ENCODE measurements at places on chromosomes 3 and 15.
A peak's percentile ranks its signal among the peaks of the same experiment; 100 is the strongest.

DNA sequence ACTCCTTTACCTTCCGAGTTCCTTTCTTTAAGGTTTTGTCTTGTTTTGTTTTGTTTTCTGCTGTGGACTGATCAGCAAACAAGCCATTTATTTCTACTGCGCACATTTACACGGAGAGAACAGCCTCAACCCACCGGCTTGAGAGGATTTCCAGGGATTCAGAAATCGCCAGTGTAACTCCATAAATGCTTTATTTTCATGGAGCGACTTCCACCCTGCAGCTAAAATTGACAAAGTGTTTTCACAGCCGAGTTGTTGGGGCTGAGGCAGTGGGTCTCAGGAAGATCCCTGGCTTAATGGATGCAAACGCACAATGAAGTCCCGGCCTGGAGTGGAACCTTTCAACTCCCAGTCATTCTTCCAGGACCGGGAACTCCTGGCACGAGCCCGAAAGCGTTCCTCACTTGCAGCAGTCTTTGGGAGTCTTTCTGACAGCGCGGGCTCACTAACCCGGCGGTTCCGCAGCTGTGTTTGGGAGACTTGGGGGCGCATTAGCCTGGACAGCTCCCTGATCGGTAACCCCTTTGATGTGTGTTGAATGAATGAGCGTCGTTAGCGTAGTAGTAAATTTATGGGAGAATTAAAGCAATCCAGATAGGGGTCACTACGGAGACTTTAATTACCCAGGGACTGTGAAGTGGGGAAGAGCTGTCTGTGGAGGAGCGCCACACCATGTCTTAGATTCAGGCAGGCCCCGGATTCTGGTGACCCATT, 785 bp upstream of the MYRIP start:
- DNase-seq, result peak; percentile 46

DNA sequence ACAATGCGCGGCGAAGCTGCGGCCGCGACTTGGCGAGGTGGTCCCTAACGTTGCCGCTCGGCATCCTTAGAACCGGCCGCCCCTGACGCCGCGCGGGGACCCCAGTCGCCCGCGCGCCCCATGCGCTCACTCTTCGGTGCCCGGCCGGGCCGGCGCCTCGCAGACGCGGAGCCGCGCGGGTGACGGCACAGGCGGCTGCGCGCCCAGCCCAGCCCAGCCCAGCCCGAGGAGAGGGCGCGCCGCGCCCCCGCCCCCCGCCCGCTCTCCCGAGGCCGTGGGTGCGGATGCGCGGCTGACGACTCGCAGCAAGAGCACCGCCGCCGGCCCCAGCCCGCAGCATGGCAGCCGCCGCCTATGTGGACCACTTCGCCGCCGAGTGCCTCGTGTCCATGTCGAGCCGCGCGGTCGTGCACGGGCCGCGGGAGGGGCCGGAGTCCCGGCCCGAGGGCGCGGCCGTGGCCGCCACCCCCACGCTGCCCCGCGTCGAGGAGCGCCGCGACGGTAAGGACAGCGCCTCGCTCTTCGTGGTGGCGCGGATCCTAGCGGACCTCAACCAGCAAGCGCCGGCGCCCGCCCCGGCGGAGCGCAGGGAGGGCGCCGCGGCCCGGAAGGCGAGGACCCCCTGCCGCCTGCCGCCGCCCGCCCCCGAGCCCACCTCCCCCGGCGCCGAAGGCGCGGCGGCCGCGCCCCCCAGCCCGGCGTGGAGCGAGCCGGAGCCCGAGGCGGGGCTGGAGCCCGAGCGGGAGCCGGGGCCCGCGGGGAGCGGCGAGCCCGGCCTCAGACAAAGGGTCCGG, 437 bp downstream of the KLF13 start:
- DNase-seq, result no peak

GRCh38 chr3:117660941-117661817, 951.6 kb downstream of the TUSC7 start:
- DNase-seq, result no peak

- DNase-seq, result no peak
These were observed 891.9 kb upstream of the CADM2 start for GRCh38 chr3:84066915-84067314.

DNA sequence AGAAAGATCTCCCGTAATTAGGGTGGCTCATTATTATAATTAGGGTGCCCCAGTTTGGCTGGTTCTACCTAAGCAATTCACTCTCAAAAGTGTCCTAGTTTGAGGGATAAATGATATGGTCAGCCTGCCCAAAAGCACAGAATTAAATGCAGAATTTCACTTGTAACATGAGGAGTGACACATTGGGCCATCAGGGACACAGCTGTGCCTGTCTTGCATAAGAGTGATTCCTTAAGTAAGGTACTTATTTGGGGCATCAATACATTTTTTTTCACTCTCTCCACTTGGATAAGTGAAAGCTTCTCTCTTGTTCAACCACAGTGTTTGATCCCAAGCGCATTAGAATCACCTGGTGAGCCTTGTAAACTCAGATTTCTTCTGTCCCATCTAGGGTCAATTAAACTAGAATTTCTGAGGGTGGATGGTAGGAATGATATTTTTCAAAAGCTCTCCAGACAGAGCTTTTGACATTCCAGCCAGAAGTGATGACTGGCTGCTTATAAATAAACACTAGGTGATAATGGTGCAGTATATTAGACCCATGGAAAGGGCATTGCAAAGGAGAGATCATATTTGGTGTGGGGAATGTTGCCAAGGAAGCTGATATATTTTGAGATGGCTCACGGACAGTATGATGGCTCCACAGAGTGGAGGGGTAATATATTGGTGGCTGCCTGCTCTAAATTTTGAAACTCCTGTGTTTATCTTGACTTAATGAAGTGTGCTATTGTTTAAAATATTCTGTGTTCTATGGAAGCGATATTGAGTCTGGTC, 458.1 kb upstream of the RASGRP1 start:
- DNase-seq, result peak; percentile 22

DNA sequence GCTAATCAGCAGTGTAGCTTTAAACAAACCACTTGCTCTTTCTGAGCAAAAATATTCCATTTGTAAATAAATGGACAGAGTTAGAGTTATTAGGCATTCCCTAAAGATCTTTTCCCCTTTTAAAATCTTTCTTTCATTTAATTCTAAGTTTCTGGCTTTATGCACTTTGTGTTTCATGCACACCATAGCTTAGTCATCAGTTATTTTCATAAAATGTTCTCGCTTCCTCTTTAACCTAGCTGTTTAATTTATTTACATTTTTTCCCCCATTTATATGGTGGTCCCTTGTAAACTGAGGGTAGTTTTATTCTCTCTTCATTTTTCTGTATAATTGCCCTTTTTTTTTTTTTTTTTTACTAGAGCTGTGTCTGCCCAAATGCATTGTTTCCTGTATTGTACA, 315.0 kb upstream of the LRRFIP2 start:
- no peak for DNase-seq

Data from tongue (tissue), 3 donors.